ENCODE measurements at places on chromosomes 4 and X.

DNA sequence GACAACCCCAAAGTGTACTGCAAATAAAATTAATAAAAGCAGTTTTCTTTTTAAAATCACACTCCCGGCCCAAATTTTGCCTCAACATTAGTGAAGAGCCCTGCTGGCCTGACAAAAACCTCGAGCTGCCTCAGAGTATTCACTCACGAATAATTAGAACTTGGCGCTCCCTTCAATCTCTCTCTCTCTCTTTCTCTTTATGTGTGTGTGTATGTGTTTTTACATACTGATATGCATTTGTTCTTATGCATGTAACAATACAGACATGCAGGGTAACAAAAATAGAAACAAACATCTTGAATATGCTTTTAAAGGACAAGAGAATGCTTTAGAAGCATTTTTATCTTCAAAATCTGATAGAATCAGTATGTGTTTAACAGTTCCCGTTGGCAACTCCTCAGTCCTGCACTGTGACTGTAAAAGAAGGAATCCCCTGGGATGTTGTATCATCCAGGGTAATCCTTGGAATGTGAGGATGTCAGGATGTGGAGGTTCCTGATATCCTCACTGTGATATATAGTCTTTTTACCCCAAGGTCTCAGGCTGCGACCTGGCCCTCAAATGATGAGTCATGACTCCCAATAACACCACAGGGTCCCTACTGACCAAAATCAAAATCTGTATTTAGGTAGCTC, 53.0 kb downstream of the PTCHD1 start:
- DNase-seq: no peak

DNA sequence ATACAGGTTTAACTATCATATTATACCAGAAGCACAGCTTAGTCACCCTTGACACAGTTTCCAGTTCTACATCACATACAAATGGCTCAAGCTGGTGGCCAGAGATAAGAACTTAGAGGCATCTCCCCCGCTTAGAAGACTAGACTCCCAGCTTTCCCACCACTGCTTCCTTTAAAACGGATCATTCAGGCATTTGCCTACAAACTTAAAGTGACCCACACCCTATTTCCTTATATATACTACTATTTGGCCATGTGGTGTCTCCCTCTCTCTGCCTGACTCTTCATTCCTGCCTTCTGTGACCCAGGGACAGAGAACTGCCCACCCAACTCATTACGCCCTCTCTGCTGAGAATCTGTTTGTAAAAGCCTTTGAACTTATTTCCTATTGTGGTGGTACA, 781.2 kb upstream of the DIAPH2 start:
- DNase-seq: no peak

DNA sequence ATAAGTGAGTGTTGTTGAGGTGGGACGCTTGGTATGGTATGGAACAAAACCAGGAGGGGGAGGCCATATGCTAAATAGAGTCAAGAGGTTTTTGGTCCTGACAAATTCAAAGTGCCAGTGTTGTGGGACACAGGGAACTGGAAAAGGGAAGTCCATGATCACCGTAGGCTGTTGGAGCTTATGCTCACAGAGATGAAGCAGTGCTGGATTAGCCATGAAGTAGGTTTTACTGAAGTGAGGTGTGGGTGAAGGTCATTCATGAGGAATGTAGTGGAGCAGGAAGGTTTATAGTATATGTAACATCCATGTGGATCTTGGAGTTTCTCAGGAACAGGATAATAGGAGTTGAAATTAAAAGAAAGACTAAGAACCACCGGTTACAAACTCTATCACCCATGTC, 256.1 kb upstream of the PITX2 start:
- DNase-seq: no peak

DNA sequence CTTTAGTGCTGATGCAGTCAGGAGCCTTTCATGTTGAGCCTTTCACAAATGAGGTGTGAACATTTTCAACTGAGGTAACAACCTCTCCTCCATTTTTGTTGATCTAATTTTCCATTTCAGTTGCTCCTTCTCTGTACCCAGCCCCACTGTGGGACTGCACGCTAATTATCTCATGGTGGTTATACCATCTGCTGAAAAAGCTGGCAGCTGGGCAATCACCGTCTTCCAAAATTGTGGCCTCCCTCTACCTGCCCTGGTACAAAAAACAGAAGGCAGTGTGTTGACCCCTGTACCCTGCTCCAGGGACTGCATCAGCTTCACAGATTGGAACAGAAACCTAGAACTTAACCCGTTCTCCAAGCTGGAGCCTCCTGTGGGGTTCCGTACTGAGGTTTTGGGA, 72.4 kb upstream of the LONRF3 start:
- no peak for DNase-seq

GRCh38 chr4:146900295-146900694, 45.4 kb downstream of the TTC29 start:
- no peak for DNase-seq

- no peak for DNase-seq
Observed at GRCh38 chr4:6337331-6337935, 67.8 kb downstream of the WFS1 start.

- no peak for DNase-seq
Observed at GRCh38 chr4:152776352-152776751, 3.2 kb downstream of the TIGD4 start.

DNA sequence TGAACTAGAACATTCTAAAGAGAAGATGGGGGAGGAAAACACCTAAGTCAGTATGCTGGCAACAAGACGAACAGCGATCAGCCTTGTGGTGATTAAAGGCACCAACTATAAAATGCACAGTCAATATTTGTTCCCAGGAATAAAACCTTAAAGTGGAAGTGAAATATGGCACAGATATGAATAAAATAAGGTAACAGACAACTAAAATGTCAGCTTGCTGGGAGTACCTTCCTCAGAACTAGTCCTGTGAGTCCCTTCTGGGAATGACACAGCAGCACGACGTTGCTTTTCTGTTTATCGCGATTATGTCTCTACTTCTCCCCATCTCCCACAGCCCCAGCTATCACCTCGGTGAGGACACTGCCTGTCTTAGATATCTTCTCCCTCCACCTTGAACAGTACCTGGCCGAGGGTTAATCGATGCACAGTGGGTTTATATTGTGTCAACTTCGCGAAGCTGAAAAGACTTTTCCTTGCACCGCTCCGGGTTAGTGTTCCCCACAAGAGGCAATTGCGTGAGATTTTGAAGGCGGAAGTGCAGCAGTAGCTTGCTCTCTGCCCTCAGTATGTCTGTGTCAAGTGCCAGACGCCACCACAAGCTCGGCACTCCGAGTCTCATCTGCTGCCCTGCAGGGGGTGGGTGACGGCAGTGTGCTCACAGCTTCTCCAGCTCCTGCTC, 17.4 kb downstream of the MTNR1A start:
- DNase-seq: no peak

DNA sequence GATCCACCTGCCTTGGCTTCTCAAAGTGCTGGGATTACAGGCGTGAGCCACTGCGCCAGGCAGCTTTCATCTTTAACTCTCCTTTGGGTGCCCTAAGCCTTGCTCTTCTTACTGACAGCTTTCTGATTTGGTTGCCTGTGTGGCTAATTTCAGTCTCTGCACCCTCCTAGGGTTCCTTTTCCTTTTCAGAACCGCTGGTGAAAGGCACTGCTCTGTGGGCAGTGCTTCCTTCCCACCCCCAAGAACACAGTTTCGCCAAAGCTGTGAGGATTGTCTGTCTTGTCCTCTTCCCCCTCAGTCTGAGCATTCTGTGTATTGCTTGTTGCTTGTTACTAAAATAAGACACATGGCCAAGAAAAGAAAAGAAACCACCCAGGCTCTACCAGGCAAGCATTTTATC, 101.4 kb upstream of the FRMPD3 start:
- DNase-seq: no peak

GRCh38 chr4:73036123-73036522, 33.4 kb downstream of the COX18 start:
- DNase-seq: no peak

DNA sequence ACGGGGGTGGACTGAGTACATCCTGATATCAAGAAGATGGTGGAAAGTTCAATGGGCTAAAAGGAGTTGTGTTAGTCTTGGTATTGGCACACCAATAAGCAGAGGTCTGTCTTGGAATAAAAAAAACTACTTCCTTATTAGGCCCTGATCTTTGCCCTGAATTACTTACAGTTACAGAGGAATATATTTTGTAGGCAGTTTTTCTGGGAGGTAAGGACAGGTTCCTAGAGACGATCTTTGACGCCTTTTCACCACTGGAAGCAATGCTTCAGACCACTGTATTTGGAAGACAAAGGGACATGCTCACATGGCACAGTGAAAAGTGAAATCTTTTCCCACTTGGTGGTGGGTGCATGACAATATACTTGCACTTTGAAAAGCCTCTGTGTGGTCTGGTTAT, 618 bp upstream of the XK start:
- DNase-seq: no peak

- DNase-seq: no peak
Observed at GRCh38 chr4:26139310-26139924, 181.4 kb upstream of the RBPJ start.

GRCh38 chrX:53666171-53666570, 20.3 kb downstream of the HUWE1 start:
- DNase-seq: no peak

DNA sequence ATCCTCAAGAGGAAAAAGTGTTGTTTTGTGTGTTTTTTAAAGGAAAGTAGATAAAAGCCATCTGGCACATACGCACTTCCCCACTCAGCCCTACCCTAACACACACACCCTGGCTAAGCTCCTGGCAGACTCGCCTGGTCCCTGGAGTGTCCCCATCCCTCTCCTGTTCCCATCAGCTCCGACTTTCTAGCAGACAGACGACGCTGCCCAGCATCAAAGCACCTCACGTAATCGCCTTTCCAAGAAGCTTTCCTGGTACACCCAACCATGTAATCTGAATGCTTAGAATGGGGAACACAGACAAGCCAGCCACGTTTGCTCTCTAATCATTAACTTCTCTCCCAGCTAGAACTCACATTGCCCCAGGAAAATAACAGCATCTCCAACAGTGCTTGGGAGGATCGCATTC, 116.2 kb downstream of the AFAP1 start:
- no peak for DNase-seq

DNA sequence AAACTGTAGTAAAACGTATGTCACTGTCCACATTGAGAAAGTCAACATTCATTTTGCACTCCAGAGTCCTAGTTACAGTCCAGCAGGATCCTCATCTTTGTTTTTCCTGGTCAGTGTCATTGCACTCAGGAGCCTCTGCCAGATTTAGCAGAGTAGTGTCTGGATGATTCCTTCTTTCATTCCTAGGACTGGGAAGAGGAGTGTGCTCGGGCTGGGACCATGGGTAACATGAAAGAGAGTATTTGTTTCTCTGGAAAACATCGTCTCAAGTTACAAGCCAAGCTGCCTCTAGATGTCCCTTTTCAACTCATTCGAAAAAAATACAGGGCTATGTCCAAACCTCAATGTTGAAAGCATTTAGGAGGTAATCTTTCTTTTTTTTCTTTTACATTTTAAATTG, 69.9 kb upstream of the TNIP3 start:
- no peak for DNase-seq

GRCh38 chrX:67545893-67546495, 2.2 kb downstream of the AR start:
- no peak for DNase-seq

GRCh38 chr4:139554642-139554892, 1.5 kb downstream of the SETD7 start:
- no peak for DNase-seq
